ENCODE measurements at places on chromosomes 5 and 9.

- no peaks in the 10 kb centered on the region for H3K4me1 ChIP-seq
- no peak for DNase-seq
- no peak overlapping the region for H3K27ac ChIP-seq
- no peaks in the 10 kb centered on the region for H3K36me3 ChIP-seq
Observed at GRCh38 chr9:80359941-80360881, 788.4 kb downstream of the TLE4 start.

DNA sequence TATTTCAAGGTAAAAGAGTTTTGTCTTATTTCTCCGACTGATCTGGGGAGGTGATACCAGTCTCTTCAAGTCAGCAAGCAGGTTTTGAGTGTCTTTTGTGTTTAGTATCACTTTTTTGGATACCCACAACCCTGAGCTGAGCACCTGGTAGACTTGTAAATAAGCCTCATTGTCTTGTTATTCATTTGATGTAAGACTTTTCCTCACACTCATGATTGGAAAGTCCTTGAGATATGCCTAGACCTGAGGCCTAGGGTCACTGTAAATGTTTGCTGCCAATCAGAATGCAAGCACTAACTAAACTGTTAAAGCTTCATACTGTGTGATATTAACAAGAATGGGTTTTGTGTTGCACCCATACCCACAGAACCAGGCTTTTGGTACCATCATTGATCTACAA is 100.7 kb upstream of the CKMT2 start:
- no peak for DNase-seq
- no peaks in the 10 kb centered on the region for H3K4me1 ChIP-seq
- no peak overlapping the region for H3K27ac ChIP-seq
- H3K36me3 ChIP-seq: no peaks in the 10 kb centered on the region

GRCh38 chr9:18297056-18297841 is 176.7 kb upstream of the ADAMTSL1 start:
- no peaks in the 10 kb centered on the region for H3K4me1 ChIP-seq
- no peak for DNase-seq
- H3K27me3 ChIP-seq: no peaks in the 10 kb centered on the region
- H3K4me3 ChIP-seq: no peak overlapping the region

DNA sequence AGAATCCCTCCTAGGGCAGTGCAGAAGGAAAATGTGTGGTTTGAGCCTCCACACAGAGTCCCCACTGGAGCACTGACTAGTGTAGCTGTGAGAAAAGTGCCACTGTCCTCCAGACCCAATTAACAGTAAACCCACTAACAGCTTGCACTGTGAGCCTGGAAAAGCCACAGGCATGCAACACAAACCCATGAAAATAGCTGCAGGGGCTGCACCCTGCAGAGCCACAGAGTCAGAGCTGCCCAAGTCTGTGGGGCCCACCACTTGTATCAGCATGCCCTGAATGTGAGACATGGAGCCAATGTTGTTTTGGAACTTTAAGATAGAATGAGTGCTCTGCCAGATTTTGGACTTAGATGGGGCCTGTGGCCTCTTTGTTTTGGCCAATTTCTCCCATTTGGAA is 119.8 kb upstream of the CDH9 start:
- no peak for DNase-seq
- no peaks in the 10 kb centered on the region for H3K36me3 ChIP-seq

DNA sequence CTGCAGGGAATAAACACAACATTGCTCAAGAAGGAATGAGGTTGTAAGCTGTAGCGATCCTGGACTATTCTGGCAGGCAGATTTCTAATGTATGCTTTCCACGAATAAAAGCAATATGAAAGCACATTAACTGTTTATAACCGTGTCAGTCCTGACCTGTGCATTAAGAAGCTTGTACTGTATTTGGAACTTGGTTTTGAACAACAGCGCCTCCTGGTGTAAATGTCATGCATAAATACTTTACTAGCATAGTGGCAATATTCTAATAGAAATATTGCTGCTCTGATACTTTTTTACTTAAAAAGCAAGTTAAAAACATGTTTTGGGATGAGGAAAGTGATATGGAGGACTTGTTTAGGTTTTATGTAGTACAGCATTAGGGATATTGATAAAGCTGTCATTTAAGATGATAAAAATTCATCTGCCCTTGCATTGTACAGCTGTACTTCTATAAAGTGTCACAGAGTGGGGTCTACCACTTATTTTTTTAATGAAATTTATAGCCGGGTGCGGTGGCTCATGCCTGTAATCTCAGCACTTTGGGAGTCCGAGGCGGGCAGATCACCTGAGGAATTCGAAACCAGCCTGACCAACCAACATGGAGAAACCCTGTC is 70.7 kb upstream of the GNE start:
- peak; percentile 81 for DNase-seq
- H3K27me3 ChIP-seq: no peaks in the 10 kb centered on the region
- H3K27ac ChIP-seq: no peak overlapping the region
- H3K36me3 ChIP-seq: no peaks in the 10 kb centered on the region
- no peak overlapping the region for H3K4me3 ChIP-seq

GRCh38 chr9:27162045-27162444 is 53.0 kb downstream of the TEK start:
- H3K36me3 ChIP-seq: no peaks in the 10 kb centered on the region
- no peak for DNase-seq
- no peak overlapping the region for H3K4me3 ChIP-seq
- H3K4me1 ChIP-seq: no peaks in the 10 kb centered on the region

DNA sequence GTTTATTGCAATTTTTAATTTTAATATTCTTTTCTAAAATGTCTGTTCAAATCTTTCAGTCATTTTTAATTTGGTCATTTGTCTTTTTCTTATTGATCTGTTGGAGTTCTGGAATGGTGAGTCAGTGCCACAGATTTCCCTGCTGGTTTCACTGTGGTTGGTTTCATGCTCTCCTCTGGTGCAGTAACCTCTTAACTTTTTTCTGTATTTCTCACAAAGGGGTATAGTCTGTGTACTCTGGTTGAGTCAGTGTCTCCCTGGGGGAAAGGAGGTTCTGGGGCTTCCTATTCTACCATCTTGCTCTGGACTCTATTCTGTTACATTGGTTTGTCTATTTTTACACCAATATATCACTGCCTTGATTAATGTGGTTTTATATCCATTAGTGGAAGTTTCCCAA is 178.8 kb downstream of the CSNK1G3 start:
- no peaks in the 10 kb centered on the region for H3K4me1 ChIP-seq
- no peak overlapping the region for H3K4me3 ChIP-seq
- no peaks in the 10 kb centered on the region for H3K27me3 ChIP-seq
- DNase-seq: no peak
- no peak overlapping the region for H3K27ac ChIP-seq
- H3K36me3 ChIP-seq: no peaks in the 10 kb centered on the region

DNA sequence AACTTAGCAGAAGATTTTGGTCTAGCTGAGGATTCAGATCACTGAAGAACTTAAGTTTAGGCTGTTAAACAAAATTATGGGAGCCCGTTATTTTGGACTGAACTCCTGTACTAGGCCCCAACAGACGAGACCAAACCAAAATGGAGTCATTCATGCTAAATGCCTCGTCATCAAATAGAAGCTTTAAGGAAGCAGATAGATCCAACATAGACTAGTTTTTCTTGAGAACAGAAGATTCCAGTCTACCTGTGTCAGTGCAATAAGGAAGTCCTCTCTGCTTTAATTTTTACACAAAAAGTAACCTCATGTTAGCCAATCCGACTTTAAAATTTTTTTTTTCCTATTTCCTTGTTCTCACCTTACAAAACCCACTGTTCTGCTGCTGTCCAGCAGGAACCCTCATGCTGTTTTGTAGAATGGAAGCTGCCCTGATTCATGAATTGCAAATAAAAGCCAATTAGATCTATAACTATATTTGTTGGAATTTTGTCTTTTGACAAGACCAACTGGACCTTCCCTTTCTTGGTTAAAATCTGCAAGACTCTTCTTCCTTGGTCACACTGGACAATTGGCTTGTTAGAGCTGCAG is 29.0 kb upstream of the GOLM1 start:
- H3K36me3 ChIP-seq: no peaks in the 10 kb centered on the region
- H3K27me3 ChIP-seq: no peaks in the 10 kb centered on the region
- H3K4me3 ChIP-seq: no peak overlapping the region
- H3K4me1 ChIP-seq: peaks cover 8% of the 10 kb centered on the region
- DNase-seq: no peak

DNA sequence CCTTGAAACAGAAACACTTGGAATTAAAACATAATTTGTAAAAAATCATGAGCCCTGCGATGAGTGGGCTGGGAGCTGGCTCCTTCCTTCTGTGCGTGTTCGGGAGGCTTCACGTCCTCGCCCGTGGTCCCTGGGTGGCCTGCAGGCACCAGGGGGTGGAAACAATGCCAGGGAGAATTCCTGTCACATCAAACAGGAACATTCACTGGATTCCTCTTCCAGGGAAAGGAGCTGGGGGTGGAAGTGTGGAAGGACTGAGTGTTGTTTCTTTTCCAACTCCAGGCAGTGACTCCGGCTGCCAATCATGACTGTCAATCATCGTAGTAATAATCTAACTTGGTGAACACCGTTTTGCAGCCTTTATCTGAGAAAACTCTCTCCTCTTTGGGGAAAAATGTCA is 10.3 kb downstream of the TOR1A start:
- H3K4me1 ChIP-seq: no peaks in the 10 kb centered on the region
- DNase-seq: no peak
- H3K27me3 ChIP-seq: no peaks in the 10 kb centered on the region
- no peak overlapping the region for H3K4me3 ChIP-seq
- peaks cover 98% of the 10 kb centered on the region for H3K36me3 ChIP-seq

- H3K27me3 ChIP-seq: no peaks in the 10 kb centered on the region
- H3K4me1 ChIP-seq: peaks cover 24% of the 10 kb centered on the region
- no peak overlapping the region for H3K27ac ChIP-seq
- no peaks in the 10 kb centered on the region for H3K36me3 ChIP-seq
Observed at GRCh38 chr5:72378639-72379289, 58.6 kb downstream of the PTCD2 start.

DNA sequence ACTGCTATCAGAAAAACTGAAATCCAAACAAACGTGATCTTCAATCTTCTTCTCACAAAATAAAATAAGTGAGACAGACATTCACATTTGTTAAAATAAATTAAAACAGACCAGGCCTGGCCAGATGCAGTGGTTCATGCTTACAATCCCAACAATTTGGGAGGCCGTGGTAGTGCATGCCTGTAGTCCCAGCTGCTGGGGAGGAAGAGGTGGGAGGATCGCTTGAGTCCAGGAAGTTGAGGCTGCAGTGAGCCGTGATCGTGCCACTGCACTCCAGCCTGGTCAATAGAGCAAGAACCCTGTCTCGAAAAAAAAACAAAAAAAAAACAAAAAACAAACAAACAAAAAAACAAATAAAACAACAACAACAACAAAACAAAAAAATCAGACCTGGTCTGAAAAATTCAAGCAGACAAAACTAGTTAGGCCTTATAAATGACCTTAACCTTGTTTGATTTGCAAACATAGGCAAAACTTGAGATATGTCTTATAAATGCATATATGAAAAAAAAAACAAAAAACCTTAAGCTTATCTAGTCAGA is 10.8 kb downstream of the MAPKAP1 start:
- no peaks in the 10 kb centered on the region for H3K4me1 ChIP-seq
- no peaks in the 10 kb centered on the region for H3K27me3 ChIP-seq
- DNase-seq: no peak
- H3K36me3 ChIP-seq: no peaks in the 10 kb centered on the region

GRCh38 chr9:5854063-5854790 is 21.3 kb upstream of the ERMP1 start:
- no peaks in the 10 kb centered on the region for H3K36me3 ChIP-seq
- no peak overlapping the region for H3K4me3 ChIP-seq
- H3K4me1 ChIP-seq: no peaks in the 10 kb centered on the region
- no peak for DNase-seq
- no peaks in the 10 kb centered on the region for H3K27me3 ChIP-seq

- DNase-seq: no peak
- H3K4me3 ChIP-seq: no peak overlapping the region
- no peaks in the 10 kb centered on the region for H3K4me1 ChIP-seq
- H3K27ac ChIP-seq: no peak overlapping the region
- H3K36me3 ChIP-seq: no peaks in the 10 kb centered on the region
Observed at GRCh38 chr5:112254303-112254702, 164.8 kb downstream of the EPB41L4A start.

- H3K4me3 ChIP-seq: no peak overlapping the region
- no peak for DNase-seq
- H3K36me3 ChIP-seq: no peaks in the 10 kb centered on the region
- no peak overlapping the region for H3K27ac ChIP-seq
- no peaks in the 10 kb centered on the region for H3K4me1 ChIP-seq
Observed at GRCh38 chr5:175215906-175216305, 228.1 kb downstream of the DRD1 start.

GRCh38 chr9:4196886-4197285 is 103.0 kb downstream of the GLIS3 start:
- no peaks in the 10 kb centered on the region for H3K27me3 ChIP-seq
- H3K4me1 ChIP-seq: no peaks in the 10 kb centered on the region
- no peaks in the 10 kb centered on the region for H3K36me3 ChIP-seq

- no peaks in the 10 kb centered on the region for H3K36me3 ChIP-seq
- no peak overlapping the region for H3K4me3 ChIP-seq
- H3K4me1 ChIP-seq: no peaks in the 10 kb centered on the region
Observed at GRCh38 chr5:151600069-151600665, 9.0 kb upstream of the FAT2 start.

DNA sequence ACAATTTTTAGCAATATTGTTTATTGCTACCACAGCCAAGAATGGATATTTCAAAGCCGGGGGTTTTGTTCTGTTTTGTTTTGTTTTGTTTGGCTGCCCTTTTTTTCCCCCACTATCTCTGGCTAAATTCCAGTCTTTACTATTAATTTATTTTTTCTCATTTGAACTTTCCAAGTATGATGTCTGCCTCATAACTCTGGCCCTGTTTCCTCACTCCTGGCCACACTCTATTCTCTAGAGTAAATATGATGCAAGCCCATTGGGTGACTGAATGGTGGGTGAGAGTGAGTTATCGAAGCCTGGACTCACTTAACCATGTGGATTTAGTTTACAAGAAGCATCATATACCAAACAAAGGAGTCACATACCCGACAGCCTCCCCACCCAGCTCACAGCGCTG is 41.9 kb downstream of the WDR36 start:
- no peaks in the 10 kb centered on the region for H3K27me3 ChIP-seq
- peak; percentile 64 for DNase-seq
- H3K4me1 ChIP-seq: no peaks in the 10 kb centered on the region
- peaks cover 4% of the 10 kb centered on the region for H3K36me3 ChIP-seq
- no peak overlapping the region for H3K27ac ChIP-seq

DNA sequence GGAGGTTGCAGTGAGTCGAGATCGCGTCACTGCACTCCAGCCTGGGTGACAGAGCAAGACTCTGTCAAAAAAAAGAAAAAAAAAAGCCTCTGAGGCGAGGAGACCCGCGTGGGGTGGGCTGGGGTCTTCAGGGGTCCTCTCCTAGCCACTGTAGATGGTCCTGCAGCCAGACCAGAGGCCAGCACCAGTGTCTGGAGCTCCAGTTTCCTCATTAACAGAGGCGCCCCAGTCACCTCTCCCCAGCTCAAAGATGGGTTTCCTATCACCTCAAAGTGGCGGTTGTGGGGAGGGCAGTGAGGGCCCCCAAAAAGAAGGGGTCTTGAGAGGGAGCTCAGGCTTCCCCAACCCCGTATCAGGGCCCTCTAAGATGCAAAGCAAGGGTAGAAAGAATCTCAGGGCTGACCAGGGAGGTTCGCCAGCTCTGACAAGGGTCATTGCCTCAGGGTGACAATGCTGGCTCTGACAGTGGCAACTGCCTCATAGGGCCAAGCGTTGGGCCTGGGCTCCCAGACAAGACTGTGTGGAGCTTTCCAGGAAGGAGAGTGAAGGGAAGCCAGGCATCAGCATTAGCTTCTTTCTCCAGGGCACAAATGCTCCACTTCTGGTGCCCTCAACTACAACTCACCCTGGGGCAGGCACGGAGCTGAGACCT is 15.0 kb downstream of the STK10 start:
- no peak for DNase-seq
- H3K4me3 ChIP-seq: no peak overlapping the region
- H3K27ac ChIP-seq: no peak overlapping the region
- H3K4me1 ChIP-seq: peaks cover 100% of the 10 kb centered on the region
- no peaks in the 10 kb centered on the region for H3K27me3 ChIP-seq
- no peaks in the 10 kb centered on the region for H3K36me3 ChIP-seq

All from left lung (tissue), 14 donors.